Bronchus fibroblast of lung (primary cell): ENCODE measurements at places on chromosomes 2 and 18. TPM values are rescaled to one million over a fixed set of nuclear protein-coding genes. Genes with fewer than 3 reads are reported as not detected.

Gene SCN3A
- total RNA-seq = 0.15 and 0.17 TPM in 2 replicates

Gene HK2
- total RNA-seq = 4.2 and 4.6 TPM in 2 replicates

Gene SCG2
- total RNA-seq = 3.0 and 4.0 TPM in 2 replicates

Gene ABHD1
- total RNA-seq = not detected in 2 replicates

Gene RIT2
- not detected in 2 replicates for total RNA-seq

Gene RBM45
- 11.6 and 14.1 TPM in 2 replicates for total RNA-seq

Gene AGXT
- 0.15 TPM in 1 of 2 replicates, not detected in the other for total RNA-seq

Gene ATIC
- total RNA-seq = 46.6 and 51.6 TPM in 2 replicates

Gene NEU2
- not detected in 2 replicates for total RNA-seq

Gene TEX51
- not detected in 2 replicates for total RNA-seq
